ENCODE measurements at places on chromosomes 5 and 9. TPM values are rescaled to one million over a fixed set of nuclear protein-coding genes. Genes with fewer than 3 reads are reported as not detected.

GRCh38 chr9:69023650-69024049 is 9.7 kb upstream of the PRKACG start:
- DNase-seq = no peak

The FASTKD3 gene
- 9.1 TPM for total RNA-seq

The SH2D3C gene
- 94.0 TPM for total RNA-seq

The FBXL7 gene
- total RNA-seq = 26.4 TPM

- no peak for DNase-seq
These were observed 126.5 kb downstream of the RMI1 start for GRCh38 chr9:84107081-84107480.

DNA sequence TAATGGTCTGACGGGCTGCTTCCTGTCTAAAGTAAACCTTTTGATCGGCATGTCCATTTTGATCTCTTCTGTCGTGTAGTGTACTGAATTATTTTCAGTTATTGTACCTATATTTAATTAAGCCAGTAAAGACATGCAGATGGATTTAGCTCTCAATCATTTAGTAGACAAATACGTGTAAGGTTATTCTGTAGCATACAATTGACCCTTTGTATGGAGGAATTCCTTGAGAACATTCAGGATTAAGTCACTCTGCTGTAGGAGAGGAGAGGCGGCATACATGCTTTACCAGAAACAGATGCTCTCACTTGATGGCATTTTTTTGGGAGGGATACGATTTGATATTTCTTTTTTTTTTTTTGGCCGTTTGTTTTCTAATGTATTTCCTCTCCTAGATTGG is 141.0 kb downstream of the PBX3 start:
- DNase-seq = no peak

- DNase-seq = no peak
These were observed 1.3 kb upstream of the ERMP1 start for GRCh38 chr9:5834214-5834613.

DNA sequence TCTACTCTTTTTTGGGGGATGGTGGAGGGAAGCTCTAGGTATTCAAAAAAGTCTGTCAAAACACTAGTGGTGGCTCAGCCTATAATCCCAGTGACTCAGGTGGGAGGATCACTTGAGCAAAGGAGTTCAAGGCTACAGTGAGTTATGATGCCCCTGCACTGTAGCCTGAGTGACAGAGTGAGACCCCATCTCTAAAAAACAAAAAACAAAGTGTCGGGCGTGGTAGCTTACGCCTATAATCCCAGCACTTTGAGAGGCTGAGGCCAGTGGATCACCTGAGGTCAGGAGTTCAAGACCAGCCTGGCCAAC is 15.8 kb upstream of the SLC35D2 start:
- no peak for DNase-seq

GRCh38 chr5:91318724-91319123 is 64.4 kb downstream of the ARRDC3 start:
- no peak for DNase-seq

DNA sequence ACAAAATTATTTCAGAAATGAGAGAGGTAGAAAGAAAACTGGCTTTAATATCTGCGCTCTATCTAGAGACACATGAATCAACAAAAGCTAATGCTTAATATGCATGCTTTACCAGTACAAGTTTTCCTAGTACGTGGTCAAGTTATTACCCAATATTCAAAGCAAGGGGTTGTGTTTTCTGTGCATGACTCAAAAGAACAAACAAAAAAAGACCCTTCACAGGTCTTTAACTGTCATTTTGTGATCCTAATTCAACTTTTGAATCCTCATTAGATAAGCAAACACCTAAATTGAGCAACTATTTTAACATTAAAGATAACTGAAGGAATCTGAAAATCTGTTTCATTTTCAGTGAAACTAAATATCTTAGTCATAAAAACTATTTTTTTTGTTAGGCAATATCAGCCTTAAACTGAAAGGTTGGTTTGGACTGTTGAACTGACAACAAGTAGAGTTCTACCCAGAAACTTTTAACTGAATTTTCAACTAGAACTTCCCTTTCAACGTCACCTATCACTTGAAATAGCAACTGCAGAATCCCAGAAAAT is 12.5 kb downstream of the ST8SIA4 start:
- no peak for DNase-seq

- DNase-seq = no peak
These were observed 36.6 kb upstream of the VCAN start for GRCh38 chr5:83434946-83435345.

GRCh38 chr9:114105236-114105635 is 6.1 kb upstream of the KIF12 start:
- DNase-seq = no peak

GRCh38 chr5:1032551-1033027 is 24.0 kb downstream of the NKD2 start:
- no peak for DNase-seq

DNA sequence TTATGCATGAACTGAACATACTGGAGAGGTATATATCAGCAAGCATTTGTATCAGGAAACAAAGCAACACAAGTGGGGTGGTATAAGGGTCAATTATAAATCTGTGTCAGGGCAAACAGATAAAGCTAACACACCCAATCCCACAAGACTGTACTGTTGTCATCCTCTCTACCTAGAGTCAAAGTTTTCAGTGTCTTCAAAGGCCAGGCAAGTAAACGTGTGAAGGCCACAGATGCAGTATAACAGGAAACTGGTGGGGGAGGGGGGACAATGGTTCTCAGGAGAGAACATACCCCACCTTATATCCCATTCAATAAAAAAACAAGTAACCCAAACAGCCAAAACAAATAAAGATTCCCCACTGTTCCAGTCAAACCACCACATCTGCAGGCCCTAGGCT is 22.1 kb downstream of the ELP1 start:
- no peak for DNase-seq

- no peak for DNase-seq
These were observed at the start of gene FRMD3 for GRCh38 chr9:83538172-83538889. FRMD3 (minus strand) TSS chr9:83538401; CDS start chr9:83538231, 170 bp downstream.

GRCh38 chr5:56313004-56313531 is 79.9 kb upstream of the ANKRD55 start:
- no peak for DNase-seq

The TAF11L5 gene
- total RNA-seq = not detected

GRCh38 chr9:87516222-87516925 is 18.7 kb downstream of the DAPK1 start:
- peak; percentile 68 for DNase-seq

The TMEM215 gene
- total RNA-seq = not detected

DNA sequence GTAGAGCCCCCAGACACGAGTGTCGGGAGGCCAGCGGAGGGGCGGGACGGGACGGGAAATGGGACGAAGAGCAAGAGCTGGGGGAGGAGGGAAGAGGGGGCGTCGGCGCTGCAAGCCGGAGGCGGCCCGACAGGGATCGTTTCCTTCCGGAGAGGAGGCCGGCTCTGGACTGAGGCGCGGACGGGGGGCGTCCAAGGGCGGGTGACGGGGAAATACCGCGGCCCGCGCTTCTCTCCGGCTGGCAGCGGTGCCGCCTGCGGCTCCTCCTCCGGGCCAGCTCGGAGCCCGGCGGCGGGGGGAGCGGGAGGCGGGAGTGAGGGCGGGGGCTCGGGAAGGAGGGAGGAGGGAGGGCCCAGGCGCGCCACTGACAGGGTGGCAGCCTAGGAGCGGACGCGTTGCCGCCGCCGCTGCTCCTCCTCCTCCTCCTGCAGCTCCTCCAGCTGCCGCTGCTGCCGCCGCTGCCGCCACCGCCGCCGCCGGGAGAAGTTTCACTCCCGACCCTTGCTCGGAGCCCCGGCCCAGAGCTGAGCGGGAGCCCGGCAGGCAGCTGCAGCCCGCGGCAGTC is at the start of gene CHSY3:
Gene CHSY3, plus strand, starts transcription at position 364 of the 565 bp plus-strand sequence.
- no peak for DNase-seq

The OSTF1 gene
- total RNA-seq = 63.5 TPM

DNA sequence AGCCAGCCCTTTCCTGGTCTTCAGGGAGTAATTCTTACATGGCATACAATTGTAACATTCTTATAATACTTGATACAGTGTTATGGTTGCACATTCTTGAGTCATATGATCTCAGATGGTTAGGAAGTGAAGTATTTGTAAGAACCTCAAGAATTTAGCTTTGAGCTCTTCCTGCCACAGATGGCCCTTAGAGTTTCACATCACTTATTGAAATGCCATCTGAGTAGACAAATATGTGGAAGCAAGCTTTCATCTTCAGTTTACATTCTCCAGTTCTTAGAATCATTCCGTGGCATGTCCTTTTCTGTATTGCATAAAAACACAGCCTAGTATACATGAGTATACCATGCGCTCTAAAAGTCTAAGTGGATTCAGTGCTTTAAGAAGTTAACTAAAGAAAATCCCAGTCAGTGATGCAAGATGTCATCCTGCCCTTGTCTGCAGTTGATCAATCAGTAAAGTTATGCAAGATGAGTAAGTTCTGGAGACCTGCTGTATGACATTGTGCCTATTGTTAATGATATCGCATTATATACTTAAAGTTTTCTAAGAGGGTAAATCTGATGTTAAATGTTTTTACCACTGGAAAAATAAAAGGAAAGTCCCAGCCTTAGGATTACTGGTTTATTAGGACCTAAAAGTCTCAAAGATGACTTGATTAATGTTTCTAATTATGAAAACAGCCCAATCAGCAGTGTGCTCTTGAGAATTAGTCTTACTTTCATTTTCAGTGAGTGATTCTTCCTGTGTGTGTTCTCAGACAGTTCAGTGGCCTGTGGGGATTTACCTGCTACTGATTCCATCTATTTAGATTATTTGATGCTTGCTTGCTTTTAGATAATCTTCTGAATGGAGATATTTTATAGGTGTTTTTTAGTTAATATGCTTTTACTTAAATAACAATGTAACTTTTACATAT is 29.4 kb downstream of the RHOBTB3 start:
- peak; percentile 64 for DNase-seq

- DNase-seq = no peak
These were observed 1.8 kb downstream of the NTMT1 start for GRCh38 chr9:129627556-129628440.

DNA sequence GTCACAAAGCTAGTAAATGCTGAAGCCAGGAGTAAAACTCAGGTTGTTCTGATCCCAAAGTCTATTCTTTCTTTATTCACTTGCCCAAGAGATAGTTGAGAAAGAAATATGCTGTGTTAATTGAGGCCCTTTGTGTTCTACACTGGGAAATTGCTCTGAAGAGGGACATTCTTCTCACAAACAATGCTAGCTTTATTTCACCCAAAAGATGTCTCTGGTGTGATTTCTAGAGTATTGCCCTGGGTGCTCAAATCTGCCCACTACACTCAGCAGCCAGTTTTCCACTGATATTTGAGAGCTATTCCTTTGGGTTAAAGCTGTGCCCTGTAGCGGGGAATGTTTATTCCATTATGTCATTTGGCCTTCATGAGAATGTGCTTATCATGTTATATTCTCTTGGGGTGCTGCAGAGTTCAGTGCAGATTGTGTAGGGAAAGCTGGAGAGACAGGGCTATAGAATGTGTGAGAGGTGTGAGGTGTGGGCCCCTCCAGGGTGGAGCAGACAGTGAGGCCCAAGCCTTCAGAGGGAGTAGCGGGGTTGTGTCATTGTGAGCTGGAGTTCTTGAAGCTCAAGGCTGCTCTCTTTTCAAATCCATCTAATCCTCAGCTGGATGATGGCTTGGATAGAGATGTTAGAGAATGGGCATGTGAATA is 21.0 kb upstream of the C5orf63 start:
- no peak for DNase-seq
